Iris pigment epithelial cell (primary cell): ENCODE measurements at places on chromosomes 2 and 18.

GRCh38 chr2:39216346-39217191, 27.2 kb downstream of the CDKL4 start:
- no peak for DNase-seq

DNA sequence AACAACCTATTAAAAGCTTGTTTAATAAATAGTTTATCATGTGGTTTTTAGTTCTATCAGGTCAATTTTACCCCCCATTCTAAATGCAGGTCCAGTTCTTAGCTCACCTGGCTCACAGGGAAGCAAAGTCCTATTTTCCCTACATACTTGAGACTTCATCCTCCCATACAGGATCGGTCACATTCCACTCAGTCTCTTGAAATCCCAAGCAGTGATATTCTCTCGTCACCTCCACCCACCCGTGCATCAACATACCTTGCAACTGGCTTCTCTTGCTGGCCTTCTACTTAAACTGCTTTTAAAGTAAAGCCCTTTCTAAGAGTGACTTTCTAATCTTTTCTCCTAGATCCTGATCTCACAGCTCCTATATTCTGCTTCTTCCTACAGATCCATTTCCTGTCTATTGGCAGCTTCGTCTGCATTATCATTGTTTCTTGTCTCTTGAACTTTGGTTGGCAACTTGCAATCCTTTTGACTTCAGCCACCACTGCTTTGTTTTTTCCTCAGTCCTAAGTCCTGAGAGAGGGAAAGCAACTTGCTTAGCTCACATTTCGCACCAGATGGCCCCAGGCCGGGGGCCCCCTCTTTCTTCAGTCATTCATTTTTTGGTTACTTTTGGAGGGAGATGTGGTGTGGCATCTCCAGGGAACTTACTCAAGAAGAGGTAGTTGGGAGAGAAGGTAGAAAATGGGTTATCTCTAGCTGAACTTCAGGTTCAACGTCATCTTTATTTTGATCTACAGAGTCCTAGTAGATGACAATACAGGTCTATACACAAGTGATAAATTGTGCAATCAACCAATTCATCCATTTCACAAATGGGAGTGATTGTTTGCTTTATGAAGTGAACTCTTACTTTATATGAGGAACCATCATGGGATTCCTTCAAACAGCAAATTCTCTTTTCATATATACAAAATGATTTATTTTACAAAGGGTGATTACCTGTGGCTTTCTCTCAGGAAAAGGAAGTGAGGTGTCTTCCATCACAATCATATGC, 23.9 kb upstream of the NCOA1 start:
- no peak for DNase-seq

- DNase-seq: no peak
Observed at GRCh38 chr2:59171019-59171418, 929.9 kb upstream of the FANCL start.

DNA sequence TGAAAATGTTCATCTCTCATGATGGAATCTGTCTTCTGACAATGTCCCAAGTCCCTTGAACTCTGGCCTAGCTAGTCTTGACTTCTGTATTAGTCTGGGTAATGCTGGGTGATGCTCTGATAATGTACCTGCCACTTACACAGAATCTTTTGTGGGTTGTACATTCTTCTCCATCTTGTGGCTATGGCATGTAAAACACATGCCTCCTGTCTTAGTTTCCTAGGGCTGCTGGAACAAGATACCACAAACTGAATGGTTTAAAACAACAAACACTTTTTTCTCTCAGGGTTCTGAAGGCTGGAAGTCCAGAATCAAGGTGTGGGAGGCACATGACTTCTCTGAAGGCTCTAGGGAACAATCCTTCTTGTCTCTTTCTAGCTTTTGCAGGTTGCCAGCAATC, 57.1 kb downstream of the RAPGEF4 start:
- DNase-seq: peak; percentile 46

DNA sequence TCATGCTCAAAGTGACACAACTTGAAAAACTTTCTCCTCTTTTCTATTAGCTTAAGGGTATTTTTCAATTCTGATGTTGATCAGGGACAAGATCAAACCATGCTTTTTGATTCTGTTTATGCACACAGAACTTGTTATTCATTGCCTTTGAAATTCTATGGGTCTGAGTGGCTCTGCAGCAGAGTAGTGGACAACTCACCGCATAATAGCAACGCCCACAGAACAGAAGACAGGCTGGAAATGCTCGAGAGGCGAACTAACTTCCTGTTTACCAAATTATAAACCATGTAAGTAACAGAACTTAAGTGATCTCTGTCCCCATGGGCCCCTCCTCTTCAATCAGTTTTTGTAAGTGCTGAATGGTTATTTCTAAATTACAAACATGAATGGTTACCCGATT, 131.2 kb downstream of the CBLN2 start:
- DNase-seq: no peak

- no peak for DNase-seq
Observed at GRCh38 chr18:79479761-79480161, 84.0 kb downstream of the NFATC1 start.

DNA sequence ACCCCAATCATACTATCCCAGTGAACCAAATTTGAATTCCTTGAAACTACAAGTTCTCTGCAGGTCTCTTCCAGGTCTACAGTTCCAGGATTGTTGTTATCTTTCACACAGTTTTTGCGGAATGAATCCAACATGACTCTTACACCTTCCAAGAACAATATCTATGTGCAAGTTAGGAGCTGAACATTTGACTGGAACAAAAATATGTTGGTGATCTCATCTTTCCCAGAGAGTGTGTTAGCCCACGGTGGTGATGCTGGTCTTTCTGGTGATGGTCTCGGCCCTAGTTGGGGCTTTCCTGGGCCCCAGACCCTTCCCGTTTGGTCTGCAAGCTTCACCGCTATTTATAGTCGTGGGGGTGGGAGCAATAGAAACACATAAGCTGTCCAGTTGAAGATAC, 173.7 kb downstream of the TPGS2 start:
- DNase-seq: no peak

DNA sequence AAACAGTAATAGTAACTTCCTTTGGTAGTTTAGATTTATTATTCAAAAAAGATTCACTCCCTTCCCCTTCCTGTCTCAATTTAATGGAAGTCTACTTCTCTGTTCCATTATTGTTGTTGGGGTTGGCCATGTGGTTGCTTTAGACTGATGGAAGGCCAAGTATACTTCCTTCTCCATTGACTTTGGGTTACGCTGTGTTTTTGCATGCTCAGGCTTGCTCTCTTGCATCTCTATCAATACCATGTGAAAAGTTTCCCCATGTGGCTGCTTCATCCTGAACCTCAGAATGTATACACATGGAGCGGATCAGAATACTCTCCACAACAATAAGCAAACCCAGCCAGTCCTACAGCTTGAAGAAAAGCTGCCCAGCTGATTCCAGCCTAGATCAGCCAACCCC, 20.3 kb downstream of the CFAP210 start:
- no peak for DNase-seq

DNA sequence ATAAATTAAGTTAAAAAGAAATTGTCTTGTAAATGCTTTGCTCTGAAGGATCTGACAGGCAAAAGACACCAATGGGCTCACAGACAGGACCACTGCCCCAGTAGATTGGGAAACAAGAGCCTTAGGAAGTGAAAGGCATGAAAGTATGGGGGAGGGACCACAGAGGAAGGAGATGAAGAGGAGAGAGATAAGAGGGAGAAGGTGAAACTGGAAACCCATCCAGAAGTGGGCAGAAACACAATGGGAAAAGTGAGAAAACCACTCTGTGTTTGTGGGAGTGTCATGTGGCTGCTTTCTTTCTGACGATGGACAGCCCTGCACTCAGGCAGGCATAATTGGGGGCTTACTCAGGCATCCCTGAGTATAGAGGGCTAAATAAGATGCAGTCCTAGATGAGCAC, 101.5 kb upstream of the STON1 start:
- DNase-seq: no peak

DNA sequence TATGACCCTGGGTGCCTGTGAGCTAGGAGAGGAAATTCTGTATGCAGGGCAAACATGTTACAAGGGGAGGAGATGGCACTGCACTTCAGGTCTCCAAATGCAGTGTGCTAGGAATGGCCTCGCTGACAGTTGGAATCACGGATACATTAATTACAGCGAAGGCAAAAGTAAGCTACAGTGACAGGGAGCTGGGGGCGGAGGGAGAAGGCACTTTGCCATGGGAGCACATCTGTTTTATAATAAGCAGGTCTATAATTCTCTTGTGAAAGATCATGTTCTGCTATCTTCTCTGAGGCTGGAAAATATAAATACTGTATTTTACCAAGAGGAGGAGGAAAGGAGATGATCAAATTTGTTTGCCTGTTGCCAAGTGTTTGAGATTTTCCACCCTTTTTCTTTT, 56.3 kb upstream of the FZD5 start:
- DNase-seq: no peak

DNA sequence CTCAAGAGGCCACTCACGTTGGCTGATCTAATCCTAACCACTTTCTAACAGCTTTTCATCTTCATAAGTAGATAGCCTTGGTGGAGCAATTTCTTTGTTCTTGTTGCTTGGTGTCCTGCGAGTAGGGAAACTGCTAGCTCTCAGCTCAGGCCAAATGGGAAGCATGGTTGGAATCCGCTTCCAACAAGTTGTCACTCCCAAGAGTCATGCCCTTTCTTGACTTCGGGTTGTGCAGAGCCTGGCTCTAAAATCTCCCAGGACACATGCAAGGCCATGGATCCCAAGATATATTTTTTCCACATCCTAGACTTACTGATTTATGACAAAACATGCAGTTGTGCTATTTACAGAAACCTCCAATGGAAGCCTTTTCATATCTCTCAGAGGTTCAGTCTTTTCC, 7.3 kb upstream of the MATN3 start:
- DNase-seq: no peak

- DNase-seq: no peak
Observed at GRCh38 chr2:80519699-80520291, 215.2 kb upstream of the LRRTM1 start.
